Liver (tissue), 10 donors: ENCODE measurements at places on chromosomes 6 and 20. TPM values are rescaled to one million over a fixed set of nuclear protein-coding genes. Genes with fewer than 3 reads are reported as not detected.

Gene MEI4
- 0.42 TPM for polyA plus RNA-seq

DNA sequence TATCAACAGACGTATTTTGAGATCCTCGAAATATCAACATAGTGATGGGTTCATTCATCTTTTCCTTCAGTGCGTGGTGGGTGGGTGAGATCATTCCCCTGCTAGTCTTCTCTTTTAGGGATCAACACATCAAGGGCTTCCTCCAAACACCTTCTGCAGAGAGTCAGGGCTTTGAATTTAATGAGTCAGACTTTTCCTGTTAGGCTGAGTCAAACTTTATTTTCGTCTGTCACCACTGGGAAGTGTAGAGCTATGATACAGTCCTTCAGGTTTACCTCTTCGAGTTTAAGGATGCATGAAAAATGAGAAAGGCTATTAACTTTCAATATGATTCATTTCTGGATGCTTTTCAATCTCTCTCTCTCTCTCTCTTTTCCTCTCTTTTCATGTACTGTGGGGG is 189.1 kb downstream of the BMP2 start:
- DNase-seq: no peak

Gene HECA
- polyA plus RNA-seq: 2.8 TPM

Gene OLIG3
- not detected for polyA plus RNA-seq

- DNase-seq: no peak
These were observed 48.6 kb downstream of the CDKAL1 start for GRCh38 chr6:20582586-20583443.

- no peak for DNase-seq
These were observed 488.4 kb downstream of the PHF3 start for GRCh38 chr6:64123761-64124633.

Gene XKR7
- polyA plus RNA-seq: not detected

DNA sequence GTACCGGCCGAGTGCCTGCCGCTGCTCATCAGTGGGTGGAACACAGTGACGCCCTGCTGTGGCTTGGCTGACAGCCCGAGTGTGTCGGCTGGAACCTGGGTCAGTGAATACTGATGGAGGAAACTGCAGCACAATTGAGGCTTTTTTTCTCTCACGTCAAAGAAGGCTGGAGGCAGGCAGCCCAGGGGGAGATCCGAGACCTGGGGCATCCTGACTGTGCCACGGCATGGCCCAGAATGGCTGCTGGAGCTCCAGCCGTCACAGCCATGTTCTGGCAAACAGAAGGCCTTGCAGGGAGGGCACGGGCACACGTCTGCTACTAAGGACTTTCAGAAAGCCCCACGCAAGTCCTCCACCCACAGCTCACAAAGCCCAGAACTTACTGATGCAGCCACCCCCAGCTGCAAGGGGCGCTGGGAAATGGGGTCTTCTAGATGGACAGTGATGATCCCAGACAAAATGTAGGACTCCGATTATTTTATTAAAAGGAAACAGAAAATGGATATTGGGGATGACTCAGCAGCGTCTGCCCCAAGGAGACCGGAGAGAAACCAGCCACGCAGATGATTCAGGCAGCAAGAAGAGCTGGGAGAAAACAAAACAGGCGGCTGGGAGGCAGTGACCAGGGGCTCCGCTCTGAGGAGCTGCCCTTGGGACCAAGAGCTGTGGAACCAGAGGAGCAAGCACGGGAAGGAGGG is 140.0 kb downstream of the TAF4 start:
- DNase-seq: no peak

- no peak for DNase-seq
These were observed 143.7 kb upstream of the SLC22A16 start for GRCh38 chr6:110620065-110620464.

DNA sequence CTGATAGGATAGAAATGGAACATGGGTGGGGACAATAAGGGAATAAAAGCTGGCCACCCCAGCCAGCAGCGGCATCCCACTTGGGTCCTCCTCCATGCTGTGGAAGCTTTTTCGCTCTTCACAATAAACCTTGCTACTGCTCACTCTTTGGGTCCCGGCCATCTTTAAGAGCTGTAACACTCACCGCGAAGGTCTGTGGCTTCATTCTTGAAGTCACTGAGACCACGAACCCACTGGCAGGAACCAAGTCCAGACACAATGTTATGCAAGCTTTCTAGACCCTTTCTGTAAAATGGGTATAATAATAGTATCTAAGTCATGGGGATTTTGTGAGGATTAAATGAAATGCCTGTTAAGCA is 48.9 kb upstream of the EZR start:
- no peak for DNase-seq

DNA sequence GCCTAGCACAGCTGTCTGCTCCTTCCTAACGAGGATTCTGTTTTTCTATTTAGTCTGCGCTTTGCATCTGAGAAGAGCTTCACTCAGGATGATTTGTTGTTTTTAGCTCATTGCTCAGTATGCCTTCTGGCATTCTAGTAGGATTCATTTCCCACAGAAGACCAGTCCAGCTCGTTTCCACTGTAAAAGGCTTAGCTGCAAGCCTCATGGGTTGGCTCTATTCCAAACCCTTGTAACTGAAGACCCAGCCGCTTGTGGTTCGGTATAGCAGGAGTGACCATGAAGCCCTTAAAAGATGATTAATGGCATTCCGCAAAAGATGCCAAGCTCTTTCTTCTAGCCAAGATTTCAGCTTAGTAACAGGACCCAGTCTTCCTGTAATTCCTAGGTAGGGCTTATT is 7.2 kb downstream of the ADGRF1 start:
- no peak for DNase-seq

Gene GATA5
- polyA plus RNA-seq: 0.36 TPM

DNA sequence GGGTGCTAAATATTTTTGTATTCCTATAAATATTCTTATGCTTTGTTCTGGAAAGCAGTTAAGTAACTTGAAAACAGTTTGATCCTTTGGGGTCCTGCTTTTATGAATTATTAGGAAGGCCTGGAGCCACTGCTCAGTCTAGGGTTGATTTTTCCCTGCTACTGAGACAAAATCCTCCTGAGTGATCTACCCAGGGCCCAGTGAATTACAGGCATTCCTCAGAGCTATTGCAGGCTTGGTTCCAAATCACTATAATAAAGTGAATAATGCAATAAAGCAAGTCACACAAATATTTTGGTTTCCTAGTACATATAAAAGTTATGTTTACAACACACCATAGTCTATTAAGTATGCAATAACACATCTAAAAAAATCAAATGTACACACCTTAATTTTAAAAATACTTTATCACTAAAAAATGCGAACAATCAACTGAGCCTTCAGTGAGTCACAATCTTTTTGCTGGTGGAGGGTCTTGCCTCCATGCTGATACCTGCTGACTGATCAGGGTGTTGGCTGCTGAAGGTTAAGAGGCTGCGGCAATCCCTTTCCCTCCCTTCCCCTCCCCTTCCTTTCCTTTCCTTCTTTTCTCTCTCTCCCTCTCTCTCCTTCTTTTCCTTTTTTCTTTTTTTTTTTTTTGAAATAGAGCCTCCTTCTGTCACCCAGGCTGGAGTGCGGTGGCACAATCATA is 43.0 kb downstream of the DNAAF9 start:
- no peak for DNase-seq

DNA sequence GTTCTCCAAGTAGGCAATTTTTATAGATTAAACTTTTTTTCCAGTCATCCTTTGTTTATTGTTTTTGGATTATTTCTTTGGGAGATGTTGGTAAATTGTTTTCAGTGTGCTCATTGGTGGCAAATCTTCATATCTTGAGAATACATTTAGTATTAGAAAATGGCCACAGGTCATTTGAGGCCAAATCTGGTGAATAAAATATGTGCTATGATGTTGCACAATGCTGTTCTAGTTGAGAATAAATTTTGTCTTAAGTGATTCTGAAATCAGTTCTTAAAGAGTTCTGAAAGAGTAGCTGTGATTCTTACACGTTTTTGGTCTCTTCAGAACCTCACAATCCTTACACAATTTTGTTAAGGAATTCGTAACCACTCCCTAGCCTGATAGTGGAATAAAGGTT is 20.1 kb downstream of the CDKAL1 start:
- DNase-seq: no peak

GRCh38 chr6:13795041-13795750 is 19.2 kb downstream of the MCUR1 start:
- peak; percentile 83 for DNase-seq

GRCh38 chr20:54218470-54218869 is 10.6 kb downstream of the PFDN4 start:
- DNase-seq: no peak

DNA sequence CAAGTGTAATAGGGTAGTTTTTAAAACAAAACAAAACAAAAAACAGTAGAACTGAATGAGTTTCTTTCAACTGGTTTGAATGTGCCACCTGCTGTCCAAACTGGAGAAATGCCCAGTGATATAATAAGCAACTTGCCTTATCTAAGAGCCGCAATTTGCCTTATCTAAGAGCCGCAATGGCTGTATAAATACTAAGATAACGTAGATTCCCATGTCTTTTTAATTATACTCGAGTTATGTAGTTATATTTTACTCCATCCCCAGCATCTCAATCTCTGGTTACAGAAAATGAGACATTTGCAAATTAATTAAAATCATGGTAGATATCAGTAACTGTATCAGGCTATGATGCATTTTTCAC is 67.2 kb downstream of the RPP40 start:
- no peak for DNase-seq

DNA sequence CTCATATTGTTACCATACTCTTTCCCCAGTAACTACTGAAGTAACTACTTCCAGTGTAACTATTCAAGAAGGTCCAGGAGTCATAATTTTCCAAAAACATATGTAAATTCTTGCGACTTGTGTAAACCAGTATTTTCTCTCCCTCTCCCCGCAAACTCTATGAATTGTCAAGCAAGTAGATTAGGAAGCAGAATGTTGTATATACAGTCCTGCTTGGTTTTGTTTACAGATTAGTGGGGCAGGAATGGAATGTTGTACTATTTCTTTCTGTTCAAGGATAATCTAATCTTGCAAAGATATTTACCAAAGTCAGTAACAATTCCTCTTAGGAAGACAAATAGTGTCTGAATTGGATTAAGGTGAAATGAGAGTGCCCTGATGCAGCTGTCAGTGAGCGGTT is 234.9 kb upstream of the PLN start:
- DNase-seq: no peak

GRCh38 chr20:7926767-7927166 is 13.5 kb downstream of the HAO1 start:
- no peak for DNase-seq

DNA sequence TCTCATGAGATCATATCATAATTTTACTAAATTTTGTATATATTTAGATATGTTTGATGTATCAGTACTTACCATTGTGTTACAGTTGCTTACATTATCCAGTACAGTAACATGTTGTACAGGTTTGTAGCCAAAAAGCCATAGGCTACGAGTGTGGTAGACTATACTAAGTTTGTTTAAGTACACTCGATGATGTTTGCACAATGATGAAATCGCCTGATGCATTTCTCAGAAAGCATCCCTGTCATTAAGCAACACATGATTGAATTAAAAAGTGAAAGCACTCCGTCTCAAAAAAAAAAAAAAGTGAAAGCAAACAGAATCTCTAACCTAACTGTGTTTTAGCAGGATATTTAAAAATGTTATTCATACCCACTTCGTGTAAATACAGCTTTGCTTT is 104.9 kb upstream of the TFAP2D start:
- no peak for DNase-seq

DNA sequence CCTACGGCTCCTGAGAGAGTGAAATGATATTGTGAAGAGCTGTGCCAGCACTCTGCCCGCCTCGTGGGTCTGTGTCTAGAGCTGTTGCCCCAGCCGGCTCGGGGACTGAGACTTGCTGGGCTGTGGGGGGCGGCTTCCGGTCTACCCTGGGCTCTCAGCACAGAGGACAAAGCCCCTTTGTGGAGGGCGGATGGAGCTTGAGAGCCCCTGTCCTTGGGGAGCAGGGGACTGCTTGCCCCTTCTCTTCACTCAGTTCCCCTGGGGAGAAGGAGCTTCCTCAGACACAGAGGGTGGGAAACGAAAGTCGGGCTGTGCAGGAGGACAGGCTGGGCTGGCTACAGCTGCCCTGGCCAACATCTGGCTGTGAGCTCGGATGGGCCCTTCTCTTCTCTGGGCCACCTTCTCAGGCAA is 11.0 kb downstream of the SRC start:
- DNase-seq: no peak

- DNase-seq: no peak
These were observed 286.7 kb downstream of the TFAP2B start for GRCh38 chr6:51105357-51105756.

GRCh38 chr6:144349690-144350527 is 64.8 kb downstream of the UTRN start:
- no peak for DNase-seq

Gene GDAP1L1
- polyA plus RNA-seq: not detected

DNA sequence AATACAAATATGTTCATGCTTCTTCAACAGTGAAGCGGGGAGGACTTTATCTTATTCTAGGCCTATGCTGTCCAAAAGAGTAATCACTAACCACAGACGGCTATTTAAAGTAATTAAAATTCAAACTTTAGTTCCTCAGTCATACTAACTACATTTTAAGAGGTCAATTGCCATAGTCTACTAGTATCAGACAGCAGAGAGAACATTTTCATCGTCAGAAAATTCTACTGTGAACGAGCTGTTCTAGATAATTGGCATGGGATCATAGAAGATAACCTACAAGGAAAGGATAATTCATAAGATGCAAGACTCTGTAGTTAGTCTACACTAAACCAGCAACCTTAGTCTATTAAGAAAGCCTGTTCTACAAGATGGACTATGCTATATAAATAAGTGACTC is 44.4 kb downstream of the PRKN start:
- DNase-seq: no peak

GRCh38 chr20:19566226-19566945 is 191.7 kb upstream of the RIN2 start:
- DNase-seq: no peak

GRCh38 chr20:57329608-57330221 is at the start of gene SPO11:
TSS of gene SPO11 (plus strand) at chr20:57329803. CDS start at chr20:57329868, 65 bp downstream.
- DNase-seq: no peak

Gene TAGAP
- polyA plus RNA-seq: 0.56 TPM

Gene DNAH8
- polyA plus RNA-seq: not detected

Gene FUT9
- polyA plus RNA-seq: not detected

DNA sequence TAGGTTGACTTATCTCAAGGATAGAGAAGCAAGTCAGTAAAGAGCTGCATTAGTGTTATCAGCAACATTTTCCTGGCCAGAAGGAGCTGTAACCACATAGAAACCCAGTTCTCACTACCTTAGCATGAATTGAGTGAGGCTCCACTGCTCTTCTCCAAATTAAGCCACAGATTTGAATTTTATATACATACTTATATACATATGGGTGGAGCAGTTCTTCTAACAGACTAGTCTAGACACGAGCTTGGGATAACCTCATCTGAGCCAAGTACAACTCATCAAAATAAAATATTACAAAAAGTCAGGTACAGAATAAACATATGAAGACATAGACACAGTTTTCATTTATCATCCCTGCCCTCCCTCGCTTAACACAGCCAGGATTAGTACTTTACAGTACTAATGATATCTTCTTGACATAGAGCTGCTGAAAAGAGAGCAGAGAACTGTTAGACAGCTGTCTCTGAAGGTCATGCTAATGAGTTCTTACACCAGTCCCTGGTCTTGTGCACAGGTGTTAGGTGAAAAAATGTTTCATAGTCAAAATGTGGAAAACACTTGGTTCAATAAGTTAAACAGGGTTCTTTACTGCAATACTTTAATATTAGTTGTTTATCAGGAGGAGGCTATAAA is 147.4 kb upstream of the HTR1E start:
- DNase-seq: no peak

GRCh38 chr6:246352-246751 is 45.9 kb upstream of the DUSP22 start:
- no peak for DNase-seq

Gene GPX5
- polyA plus RNA-seq: not detected
